ENCODE measurements at places on chromosomes 6 and 20.

DNA sequence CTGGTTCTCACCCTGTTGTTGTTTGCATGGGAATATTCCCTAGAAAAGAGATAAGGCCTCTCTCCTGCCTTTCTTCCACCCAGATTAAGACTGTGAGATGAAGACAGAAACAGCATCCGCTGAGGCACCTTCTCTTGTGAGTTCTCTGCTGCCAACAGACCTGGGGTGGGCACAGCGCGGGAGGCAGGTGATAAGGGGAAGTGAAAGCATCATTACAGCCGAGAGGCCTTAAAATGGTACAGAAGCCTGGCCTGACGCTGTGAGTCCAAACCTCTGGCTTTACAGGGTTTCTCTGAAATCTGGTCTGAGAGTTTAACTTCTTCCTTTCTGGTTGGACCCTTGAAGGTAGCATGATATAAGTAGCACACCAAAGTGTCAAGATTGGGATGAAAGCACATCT lies 21.0 kb upstream of the IYD start:
- DNase-seq: no peak

GRCh38 chr6:127085181-127085580 lies 33.3 kb upstream of the RSPO3 start:
- DNase-seq: no peak

- no peak for DNase-seq
Measured at GRCh38 chr6:82251942-82252341, 4.4 kb upstream of the IBTK start.

DNA sequence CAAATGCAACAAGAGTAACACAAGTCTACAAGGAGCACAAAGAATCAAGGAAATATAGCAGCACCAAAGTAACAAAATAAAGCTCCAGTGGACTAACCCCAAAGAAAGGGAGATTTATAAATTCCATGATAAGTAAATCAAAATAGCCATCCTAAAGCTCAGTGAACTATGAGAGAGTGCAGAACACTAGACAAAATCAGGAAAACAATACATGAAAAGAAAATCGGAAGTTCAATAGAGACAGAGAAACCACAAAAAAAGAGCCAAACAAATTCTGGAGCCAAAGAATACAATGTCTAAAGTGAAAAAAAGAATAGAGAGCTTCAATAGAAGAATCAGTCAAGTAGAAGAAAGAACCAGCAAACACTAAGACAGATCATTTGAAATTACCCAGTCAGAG lies 247.3 kb upstream of the TENT5A start:
- no peak for DNase-seq

DNA sequence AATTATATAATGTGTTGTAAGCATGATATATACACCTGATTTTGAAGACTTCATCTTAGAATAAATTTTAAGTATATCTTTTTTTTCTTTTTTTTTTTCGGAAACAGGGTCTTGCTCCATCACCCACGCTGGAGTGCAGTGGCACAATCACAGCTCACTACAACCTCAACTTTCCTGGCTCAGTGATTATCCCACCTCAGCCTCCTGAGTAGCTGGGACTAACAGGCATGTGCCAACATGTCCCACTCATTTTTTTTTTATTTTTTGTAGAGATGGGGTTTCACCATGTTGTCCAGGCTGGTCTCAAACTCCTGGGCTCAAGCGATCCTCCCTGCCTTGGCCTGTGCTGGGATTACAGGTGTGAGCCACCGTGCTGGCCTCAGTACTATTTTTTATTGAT lies 17.1 kb downstream of the VPS52 start:
- no peak for DNase-seq

GRCh38 chr6:43838276-43839036 lies 68.4 kb downstream of the VEGFA start:
- no peak for DNase-seq

GRCh38 chr6:25968769-25969168 lies 6.2 kb downstream of the TRIM38 start:
- no peak for DNase-seq

DNA sequence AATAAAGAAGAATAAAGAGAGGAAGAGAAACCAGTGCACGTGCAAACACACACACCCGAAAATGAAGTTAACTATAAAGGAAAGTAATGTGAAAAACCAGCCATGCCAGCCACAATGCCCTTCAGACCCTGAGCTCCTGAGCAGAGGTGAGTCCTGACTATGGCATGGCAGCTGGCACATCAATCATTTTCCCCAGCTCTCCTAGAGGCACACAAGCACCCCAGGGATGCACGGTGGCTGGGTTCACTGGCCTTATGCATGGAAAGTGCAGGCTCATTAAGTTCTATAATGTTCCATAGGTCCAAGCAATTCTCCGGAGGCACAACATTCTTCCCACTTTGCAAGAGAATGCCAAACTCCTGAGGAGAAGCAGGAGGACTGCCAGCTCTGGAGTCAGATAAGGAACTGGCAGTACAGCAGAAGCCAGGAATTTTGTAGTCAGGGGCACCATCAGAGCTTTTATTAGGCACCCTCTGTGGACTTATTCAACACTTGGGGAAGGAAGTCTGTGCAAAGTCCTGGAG lies 175.0 kb upstream of the PRDM1 start:
- peak; percentile 11 for DNase-seq

DNA sequence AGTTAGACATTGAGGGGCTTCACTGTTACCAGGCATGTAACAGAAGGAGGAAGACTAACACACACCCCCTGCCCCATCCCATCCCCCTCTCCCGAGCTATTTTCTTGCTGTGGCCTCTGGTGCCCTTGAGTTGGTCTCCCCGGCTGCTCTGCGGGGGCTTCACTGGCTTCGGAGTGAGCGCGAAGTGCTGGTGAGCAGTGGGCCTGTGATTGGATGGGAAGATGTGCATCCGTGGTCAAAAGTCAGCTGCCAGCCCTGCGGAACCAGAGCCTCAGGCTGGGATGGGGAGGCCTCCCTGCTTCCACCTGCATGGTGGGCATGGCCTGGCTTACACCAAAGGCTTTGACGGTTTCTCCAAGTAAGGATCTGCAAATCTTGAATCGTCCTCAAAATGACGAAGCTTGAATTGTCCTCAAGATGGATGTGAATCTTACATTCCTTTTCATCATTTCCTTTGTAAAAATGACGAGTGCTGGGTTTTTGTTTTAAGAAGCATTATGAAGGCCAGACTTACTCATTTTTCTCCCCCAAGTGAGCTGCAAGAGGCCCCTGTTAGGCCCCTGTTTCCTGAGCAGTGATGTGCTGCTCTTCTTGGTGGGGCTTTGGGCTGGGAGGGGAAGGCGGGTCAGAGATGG lies 23.7 kb downstream of the SPATA2 start:
- no peak for DNase-seq

DNA sequence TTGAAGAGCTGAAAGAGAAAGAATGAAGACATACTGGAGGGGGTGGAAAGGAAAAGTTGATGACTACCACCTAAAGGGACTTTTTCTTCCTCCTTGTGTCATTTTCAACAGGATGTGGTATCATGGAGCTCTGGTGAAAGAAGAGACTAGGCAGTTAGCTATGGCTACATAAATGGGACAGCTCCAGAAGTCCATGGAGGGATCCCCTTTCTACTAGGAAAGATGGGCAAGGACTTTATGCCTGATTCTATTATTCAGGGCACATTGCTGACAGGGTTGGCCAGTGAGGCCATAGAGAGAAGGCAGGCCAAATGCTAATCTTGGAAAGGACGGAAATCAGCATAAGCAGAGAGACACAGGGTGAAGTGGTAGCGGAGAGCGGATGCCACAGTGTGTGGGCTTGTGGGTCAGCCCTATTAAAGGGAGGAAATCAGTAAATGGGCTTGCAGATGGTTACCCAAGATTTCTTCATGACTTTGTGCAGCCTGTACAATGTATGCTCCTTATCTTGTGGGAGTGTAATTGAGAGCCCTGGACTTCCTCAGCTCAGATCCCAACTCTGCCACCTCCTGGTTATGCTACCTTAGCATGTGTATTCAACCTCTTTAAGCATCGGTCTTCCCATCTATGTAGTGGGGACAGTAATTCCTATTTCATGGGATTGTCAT lies 77.4 kb upstream of the TMEM170B start:
- no peak for DNase-seq

DNA sequence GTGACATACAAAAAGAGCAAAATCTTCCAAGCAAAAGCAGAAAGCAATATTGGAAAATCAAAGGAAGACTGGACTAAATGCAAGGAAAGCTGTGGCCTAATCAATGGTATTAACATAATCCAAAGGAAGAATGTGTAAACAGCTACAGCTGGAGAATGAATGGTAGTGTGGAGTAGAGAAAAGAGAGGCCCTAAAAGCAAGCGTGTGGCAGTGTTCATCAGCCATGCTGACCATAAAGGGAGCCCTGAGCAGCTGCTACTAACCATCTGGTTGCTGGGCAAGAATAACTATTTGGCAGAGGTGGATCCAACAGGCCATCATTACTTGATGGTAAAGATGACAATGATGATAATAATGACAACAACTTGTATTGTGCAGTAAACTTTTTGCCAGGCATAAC lies 148.5 kb upstream of the BEND6 start:
- no peak for DNase-seq

- DNase-seq: no peak
Measured at GRCh38 chr6:40568062-40568708, 19.0 kb downstream of the LRFN2 start.

GRCh38 chr6:109526905-109527628 lies 44.0 kb upstream of the ZBTB24 start:
- peak; percentile 46 for DNase-seq

GRCh38 chr6:17923401-17923863 lies 64.0 kb downstream of the KIF13A start:
- no peak for DNase-seq

DNA sequence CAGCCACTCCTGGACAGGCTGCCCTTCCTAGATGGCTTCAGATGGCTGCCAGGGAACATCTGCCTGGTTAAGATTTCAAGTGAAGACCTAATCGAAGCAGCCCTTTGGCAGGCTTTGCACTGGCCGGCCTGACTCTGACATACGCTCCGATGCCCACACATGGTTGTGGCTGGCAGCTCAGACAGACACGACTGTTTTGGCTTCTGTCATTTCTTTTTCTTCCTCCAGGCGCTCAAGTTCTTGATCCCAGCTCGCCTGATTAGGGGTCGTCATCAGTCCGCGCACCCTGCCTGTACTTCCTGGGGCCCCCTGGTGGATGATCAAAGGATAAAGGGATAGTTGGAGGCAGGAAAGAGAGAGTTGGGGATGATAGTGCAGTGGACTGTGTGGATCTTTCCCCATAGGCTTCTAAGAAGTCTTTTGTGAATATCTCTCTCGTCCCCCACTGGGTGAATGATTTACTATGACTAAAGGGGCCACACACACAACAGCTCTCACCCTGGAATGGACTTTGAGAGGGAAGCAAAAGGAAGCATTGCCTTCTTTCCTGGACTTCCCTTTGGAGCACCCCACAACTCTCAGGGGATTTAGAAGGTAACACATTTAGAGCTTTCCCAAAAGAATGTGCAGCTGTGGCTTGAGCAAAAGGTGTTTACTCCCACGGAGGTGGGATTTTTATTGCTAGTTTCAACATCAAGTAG lies 21.4 kb upstream of the TRAM2 start:
- peak; percentile 38 for DNase-seq

- no peak for DNase-seq
Measured at GRCh38 chr6:156316583-156317125, 460.5 kb upstream of the ARID1B start.

DNA sequence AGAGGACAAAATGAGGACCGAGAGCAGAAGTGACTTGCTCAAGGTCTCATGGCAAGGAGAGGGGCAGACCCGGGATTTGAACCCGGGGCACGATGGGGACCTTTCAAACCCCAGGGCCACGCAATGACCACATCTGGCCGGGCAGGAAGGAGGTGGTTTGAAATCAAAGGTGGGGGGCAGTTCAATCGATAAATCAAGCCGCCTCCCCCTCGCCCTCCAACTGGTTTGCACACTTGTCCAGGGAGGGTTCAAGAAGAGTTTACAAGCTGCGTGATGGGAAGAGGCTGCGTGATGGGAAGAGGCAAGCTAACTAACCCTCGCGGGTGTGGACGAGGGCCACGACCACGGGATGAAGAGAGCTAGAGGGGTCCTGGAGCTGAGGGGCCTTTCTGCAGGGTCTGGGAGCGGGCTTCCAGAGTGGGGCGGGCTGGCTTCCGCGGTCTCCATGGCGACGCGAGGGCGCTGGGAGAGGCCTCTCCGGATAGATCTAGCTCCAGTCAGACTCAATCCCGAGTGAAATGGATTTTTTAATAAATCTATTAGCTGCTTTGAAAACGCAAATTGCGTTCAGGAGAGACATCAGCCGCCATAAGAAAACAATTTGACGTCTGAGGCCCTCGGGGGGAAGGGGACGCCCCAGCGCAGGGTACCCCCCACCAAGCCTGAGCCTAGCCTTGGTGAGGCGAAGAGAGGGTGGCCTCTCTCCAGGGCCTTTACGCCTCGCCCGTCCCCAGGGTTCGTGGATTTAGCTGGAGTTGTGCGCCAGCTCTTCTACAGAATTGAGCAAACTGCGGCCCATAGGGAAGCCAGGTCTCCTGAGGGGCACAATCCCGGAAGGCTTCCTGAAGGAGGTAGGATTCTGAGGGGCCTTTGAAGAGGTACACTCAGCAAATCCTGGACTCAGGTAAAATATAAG lies 143.9 kb downstream of the GRM4 start:
- no peak for DNase-seq

GRCh38 chr6:105452924-105453756 lies 50.3 kb upstream of the PREP start:
- no peak for DNase-seq

DNA sequence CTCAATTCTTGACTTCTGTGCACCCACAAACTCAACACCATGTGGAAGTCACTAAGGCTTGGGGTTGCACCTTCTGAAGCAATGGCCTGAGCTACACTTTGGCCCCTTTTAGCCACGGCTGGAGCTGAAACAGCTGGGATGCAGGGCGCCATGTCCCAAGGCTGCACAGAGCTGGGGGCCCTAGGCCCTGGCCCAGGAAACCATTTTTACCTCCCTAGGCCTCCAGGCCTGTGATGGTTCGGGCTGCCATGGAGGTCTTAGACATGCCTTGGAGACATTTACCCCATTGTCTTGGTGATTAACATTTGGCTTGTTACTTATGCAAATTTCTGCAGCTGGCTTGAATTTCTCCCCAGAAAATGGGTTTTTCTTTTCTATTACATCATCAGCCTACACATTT lies 86.9 kb downstream of the MTFR2 start:
- DNase-seq: no peak

DNA sequence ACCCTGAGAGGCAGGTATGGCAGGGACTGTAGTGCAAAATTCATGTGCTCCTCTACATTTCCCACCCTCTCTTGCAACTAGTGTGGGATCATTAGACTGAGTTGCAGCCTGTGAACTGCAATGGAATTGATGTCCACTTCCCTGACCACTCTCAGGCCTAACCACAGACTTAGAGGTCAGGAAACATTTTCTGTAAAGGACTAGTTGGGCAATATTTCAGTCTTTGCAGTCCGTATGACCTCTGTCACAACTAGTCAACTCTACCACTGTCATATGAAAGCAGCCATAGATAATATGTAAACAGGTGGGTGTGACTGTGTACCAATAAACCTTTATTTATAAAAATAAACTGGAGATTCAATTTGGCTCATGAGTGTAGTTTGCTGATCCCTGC lies 134.4 kb upstream of the TOP1 start:
- DNase-seq: no peak

Data from NCI-H1417 (cell line).